ENCODE measurements at places on chromosomes 12 and 14. TPM values are rescaled to one million over a fixed set of nuclear protein-coding genes. Genes with fewer than 3 reads are reported as not detected.

Gene BIN2
- 28.8 TPM for total RNA-seq

GRCh38 chr12:50069539-50069938, 12.1 kb downstream of the ASIC1 start:
- DNase-seq: no peak

DNA sequence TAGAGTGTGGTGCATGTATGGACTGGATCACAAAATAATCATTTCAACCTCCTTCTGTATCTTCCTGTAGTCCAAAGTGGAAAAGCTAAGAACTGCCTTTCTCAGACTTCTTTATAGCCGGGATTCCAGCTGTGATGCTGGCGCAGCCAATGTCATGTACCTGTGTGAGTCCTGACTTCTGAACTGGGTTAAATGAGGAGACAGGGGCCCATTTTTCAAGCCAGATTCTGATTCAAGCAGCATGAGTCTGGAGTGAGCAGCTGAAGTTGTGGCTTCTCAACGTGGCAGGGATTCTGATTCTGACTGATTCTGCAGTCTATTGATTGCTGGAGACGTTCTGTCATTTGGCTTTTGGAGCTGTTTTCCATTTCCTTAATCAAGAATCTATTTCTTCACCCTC, 111.2 kb downstream of the ST8SIA1 start:
- DNase-seq: no peak

GRCh38 chr12:116126610-116127009, 150.9 kb downstream of the MED13L start:
- no peak for DNase-seq

GRCh38 chr12:106801167-106801708, 26.8 kb downstream of the RIC8B start:
- no peak for DNase-seq

DNA sequence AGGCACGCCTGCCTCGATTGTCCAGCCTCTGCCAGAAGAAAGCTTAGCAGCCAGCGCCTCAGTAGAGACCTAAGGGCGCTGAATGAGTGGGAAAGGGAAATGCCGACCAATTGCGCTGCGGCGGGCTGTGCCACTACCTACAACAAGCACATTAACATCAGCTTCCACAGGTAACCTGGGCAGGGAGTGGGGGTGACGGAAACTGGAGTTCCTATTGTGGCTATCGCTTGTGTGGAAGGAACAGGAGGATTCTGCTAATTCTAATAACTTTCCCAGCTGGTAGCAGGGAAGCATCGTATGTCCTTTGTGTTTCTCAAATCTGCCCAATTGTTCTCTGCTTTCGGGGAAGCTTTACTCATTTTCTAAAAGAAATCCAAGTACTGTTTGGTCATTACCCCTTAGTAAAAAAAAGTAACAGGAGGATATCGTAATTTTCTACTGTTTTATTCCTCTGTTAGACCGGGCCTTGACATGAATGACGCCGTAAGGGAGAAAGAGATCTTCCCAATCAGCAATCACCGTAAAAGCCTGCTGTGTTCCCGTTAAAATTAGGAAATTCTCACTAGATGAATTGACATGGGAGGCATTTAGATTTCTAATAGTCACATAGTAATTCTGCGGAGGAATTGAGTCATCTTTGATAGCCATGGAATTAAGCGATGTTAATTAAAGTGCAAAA, 449 bp downstream of the THAP2 start:
- no peak for DNase-seq

DNA sequence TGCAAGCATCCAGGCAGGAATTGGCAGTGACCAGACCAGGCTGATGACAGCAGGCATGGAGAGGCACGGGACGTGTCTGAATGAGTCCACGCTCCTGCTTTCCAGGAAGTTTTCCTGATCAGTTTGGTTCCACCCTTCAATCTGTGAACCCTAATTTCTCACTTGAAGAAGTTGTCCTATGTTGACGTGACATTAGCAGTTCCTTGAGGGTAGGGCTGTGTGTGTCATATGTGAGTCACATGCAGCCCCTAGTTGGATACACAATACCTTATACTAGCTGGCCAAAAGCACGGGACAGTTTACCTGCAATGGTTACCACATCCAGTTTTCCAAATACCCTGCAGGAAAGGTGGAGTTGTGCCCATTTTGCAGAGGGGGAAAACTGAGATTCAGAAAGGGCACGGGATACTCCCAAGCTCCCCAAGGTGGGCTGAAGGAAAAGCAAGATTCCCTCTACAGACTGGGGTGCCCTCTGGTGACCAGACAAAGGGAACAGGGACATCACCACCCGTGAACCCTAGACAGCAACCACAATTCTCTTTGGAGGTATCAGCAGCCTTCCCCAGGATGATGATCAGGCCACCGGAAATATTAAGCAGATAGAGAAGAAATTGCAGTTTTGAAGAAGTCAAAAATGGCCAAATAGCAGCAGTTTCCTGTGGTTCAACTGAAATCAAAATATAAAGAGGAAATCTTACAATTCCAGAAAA, 194.5 kb downstream of the PHETA1 start:
- no peak for DNase-seq

Gene NEMP1
- total RNA-seq: 4.1 TPM

DNA sequence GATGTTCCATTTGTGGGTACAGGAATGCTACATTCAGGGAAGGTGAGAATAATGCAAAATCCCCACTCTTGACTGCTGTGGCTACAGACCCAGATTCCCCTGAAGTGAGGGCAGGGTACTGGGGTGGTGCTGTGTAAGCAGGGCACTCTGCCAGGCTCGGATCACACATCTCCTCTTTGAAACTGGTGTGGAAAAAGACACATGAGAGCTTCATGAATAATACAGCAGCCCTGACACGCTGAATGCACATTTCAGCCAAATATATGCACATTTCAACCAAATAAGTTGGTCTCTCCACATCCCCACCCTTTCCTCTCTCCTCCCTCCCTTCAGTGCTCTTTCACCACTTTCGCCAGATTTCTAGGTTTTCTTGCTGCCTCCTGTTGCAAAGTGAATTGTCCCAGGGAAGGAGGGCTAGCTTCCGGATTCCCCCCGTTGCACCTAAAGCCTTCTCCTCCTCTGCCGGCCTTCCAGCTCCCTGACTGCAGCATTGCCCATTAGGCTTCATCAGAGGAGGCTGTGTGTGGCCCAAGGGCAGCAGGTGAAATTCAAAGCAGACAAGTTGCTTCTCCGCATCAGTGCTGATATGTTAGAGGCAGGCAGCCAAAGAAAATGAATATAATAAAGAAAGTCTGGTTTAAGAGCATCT, 118.2 kb upstream of the TMCC3 start:
- DNase-seq: peak; percentile 31

Gene PRB2
- total RNA-seq: not detected

- DNase-seq: no peak
Measured at GRCh38 chr12:56333197-56333678, 562 bp downstream of the PAN2 start.

DNA sequence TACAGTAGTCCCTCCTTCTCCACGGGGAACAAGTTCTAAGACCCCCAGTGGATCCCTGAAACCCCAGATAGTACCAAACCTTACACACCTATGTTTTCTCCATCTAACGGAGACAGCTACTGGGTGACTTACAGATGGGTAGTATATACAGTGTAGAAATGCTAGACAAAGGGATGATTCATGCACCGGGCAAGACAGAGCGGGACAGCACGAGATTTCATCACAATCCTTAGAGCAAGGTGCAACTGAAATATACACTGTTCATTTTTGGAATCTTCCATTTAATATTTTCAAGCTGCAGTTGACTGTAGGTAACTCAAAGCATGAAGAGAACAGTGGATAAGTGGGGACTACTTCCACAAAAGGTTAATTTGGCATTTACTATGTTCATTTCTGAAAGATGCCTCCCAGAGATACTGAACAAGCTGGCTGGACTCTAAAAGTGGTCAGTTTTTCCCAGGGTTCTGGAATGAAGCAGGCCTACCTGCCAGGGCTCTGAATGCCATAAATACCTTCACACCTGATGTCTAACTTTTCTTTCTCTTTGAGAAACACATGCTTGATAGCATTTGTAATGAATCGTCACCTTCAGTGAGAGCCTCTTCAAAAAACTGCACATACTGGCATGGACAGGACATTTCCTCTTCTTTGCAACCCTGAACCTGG, 127.7 kb upstream of the FOXN3 start:
- no peak for DNase-seq

- DNase-seq: no peak
Measured at GRCh38 chr12:52515927-52516831, 4.0 kb downstream of the KRT5 start.

DNA sequence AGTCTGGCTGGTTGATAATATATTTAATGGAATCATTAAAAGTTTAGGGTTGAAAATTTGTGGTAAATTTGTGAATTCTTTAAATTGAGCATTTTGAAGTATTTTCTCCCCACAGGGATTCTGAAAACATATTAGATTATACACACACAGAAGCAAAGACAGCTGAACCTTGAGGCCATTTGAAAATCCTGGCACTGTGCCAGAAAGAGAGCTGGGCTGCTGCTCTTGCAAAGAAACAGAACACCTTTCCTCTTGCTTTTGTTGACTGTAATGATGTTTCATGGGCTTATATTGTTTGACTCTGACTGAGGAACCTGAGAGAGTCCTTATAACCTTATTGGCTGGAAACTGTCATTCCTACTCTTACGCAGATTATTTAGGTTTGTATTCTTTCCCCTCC, 4.8 kb downstream of the RNF34 start:
- DNase-seq: no peak

GRCh38 chr12:13896063-13896626, 85.3 kb downstream of the GRIN2B start:
- no peak for DNase-seq

Gene CLEC1A
- total RNA-seq: 0.55 TPM

GRCh38 chr14:97329701-97330100, 532.5 kb downstream of the VRK1 start:
- DNase-seq: no peak

Gene ORAI1
- total RNA-seq: 7.6 TPM

Gene RNF31
- total RNA-seq: 70.5 TPM

Gene ARG2
- total RNA-seq: not detected

Gene RIPK3
- 61.7 TPM for total RNA-seq

Data from transverse colon (tissue), 4 donors.